CD4-positive, alpha-beta T cell treated with Interleukin-4 for 4 hours (primary cell): ENCODE measurements at places on chromosomes 7 and 10.

DNA sequence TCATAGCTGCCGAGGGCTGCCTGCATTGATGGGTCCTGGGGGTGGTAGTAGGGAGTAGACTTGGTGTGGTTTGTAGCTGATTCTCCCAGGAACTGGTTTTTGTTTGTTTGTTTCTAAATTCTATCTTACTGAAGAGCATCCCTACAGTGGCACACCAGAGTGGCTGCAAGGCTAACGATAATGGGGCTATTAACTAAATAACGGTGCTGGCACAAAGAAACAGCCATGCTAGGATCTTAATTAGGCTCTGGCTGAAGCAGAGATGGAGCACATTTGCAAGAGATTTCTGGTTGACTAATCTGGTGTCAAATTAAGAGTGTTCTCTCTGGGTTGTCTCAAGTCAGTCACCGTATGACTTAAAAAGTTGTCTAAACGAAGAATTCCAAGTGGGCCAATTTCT is 590.0 kb downstream of the NRG3 start:
- DNase-seq = no peak

GRCh38 chr7:12534046-12534445 is 36.5 kb upstream of the SCIN start:
- DNase-seq = no peak

DNA sequence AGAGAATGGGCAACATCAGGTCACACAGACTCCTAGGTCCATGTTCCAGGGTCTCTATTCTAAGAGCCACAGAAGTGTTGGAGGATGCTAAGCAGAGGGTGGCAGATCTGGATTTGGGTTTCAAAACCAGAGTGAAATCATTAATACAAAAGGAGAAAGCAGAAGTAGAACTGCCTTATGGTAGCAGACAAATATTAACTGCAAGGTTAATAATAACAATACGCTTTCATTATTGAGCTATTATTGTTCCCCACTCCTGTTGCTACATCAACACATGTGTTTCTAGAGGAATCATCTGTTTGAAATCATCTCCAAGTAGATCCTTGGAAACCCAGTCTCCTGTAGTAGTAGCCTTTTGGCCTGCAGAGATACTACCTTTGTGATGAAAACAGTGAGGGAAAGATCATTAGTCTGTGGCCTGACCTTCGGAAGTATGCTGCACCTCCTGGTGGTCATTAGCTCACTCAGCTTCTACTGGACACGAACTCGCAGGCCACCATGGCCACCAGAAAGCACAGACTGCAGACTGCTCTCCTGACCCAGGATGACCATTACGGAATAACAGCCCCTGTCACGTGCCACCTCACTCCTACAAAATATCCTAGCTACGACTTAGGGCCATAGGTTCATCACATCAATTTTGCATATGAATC is 84.6 kb downstream of the XPNPEP1 start:
- DNase-seq = no peak

GRCh38 chr10:25815999-25816768 is 117.8 kb upstream of the MYO3A start:
- no peak for DNase-seq

DNA sequence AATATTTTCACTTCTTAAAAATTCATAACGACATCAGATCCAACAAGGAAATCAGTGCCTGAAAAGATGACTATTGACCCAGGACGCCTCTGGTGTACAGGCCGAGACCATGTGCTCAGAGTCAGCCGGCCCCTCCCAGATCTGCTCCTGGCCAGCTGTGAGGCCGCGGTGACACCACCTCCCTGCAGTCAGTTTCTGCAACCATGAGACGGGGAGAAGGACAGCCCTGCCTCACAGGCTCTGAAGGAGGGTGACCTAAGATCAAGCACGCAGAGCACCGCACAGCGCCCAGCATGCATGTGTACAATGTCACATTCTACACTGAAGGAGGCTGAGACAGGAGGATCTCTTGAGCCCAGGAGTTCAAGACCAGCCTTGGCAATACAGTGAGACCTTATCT is 2.6 kb upstream of the GPER1 start:
- DNase-seq = no peak

DNA sequence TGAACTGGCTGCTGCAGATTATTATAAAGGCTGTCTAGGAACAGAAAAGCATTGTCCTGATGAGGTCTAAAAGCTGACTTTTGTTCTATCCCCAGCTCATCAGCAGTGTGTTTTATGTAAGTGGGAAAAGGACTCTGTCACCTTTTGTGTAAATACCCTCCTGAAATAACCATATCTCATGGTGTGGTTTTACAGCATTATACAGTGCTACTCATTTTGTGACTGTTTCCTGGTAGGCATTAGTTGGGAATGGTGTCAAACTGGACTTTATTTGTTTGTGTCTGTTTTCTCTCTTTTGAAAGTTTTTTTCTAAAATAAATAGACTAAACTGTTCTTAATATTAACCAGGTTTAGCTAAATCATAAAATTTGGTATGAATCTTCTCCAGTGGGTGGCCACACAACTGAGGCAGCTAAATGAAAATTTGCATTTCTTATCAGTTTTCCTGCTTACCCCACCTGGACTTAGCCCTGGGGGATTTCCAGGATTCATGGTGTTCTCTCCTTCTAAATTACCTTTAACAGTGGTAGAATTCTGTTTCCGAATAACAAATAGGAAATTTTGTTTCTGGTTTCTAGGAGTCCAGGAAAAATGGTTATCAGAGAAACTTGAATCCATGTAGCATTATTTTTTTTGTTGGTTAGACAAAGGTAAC is 140.9 kb downstream of the LHFPL3 start:
- no peak for DNase-seq

DNA sequence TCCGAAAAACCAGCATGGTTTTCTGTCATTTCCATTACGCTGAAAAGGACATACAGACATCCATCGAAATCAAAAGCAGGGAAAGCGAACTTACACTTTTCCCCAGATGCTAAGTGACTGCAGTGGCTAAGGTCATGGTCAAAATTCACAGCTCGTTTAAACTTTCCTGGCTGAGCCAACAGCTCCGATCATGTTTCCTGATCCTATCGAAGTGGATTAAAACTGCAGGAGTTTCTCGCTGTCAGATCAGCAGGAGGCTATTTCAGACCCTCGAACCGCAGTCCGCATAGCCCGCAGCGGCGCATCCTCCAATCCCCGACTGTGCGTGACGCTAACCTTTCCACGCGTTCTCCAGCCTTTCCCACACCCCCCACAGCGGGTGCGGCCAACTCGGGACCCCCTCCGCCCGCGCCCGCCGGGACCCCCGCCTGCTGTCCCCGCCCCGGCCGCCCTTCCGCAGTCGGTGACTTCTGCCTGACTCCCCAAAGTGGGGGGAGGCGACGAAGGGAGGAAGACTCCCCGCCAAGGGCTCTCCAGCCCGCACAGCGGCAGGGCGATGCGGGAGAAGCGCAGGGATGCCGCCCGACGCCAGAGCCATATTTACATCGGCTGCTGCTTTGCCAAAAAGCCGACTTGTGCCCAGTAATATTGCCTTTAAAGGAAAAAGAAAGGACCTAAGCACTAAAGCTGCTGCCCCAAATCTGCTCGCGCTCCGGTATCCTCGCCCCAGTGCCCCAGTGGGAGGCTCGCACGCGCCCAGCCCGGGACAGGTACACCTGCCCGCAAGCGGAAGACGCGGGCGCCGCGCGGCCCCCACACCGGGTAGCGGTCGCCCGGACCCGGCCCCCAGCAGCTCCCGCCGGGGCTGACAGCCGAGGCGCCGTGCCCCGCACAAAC is 1.2 kb downstream of the PIP4K2A start:
- DNase-seq = no peak

GRCh38 chr10:4195213-4195612 is 410.2 kb upstream of the KLF6 start:
- no peak for DNase-seq

GRCh38 chr7:124089621-124090020 is 56.8 kb upstream of the TMEM229A start:
- DNase-seq = no peak

- no peak for DNase-seq
Observed at GRCh38 chr10:72061491-72061890, 26.9 kb downstream of the SPOCK2 start.

DNA sequence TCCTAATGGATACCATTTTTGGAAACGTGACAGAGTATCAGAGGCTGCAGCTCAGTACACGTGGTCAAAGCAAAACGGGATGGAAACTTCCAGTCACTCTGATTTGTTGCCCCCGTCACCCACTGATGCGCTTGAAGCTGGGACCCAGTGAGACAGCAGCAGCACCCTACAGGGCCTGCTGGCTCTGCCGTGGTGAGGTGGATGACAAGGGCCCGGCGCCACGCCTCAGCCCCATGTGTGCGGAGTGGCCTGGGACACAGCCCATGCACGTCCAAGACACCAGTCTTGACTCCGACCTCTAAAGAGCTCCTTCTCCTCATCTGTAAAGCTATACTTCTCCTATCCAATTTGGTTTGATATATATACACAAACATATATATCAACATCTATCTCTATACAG is 39.0 kb downstream of the CLEC2L start:
- no peak for DNase-seq

DNA sequence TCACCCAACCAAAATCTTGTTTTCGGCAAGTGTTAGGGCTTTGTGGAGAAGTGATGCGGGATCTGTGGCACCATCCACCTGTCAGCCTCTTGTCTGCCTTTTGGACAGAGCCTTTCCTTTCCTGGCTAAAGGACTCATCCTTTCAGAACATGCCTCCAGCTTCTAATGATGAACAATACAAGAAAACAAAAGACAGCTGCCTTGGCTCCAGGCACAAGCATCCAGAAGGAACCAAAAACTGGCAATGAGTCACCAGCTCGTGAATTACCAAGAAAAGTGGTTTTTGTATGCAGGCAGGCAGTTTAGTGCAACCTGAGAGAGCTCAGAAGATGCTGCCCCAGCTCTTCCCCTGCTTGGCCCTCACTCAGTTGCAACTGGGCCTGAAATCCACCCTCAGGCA is 84.6 kb upstream of the NAMPT start:
- no peak for DNase-seq

GRCh38 chr10:78764436-78764835 is 304.3 kb upstream of the ZMIZ1 start:
- no peak for DNase-seq

DNA sequence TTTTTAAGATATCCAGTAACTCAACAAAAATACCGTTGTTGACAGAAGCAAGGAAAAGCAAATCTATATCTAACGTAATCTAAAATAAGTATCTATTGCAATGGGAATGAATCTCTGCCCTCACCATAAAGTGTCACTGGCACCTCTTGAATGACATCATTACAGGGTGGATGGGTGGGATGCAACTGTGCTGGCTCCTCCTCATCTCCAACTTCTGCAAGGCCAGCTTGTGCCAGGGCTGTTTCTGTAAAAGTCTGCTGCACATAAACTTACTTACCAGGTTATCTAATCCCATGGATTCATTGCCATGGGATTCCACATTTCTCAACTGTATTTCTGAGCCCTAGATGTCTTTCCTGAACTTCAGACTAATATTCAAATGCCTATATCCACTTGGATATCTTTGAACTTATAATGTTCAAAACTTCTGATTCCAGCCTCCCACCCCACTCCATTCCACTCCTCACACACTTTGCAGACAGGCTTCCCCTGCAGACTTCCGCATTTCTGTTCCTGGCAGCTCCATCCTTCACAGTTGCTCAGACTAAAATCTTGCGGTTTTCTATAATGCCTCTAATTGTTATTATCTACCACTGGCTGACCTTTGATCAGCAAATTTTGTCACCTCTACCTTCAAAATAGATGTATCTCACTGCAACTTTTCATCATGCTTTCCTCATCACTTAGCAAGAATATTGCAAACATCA is 10.7 kb downstream of the FGL2 start:
- DNase-seq = no peak

DNA sequence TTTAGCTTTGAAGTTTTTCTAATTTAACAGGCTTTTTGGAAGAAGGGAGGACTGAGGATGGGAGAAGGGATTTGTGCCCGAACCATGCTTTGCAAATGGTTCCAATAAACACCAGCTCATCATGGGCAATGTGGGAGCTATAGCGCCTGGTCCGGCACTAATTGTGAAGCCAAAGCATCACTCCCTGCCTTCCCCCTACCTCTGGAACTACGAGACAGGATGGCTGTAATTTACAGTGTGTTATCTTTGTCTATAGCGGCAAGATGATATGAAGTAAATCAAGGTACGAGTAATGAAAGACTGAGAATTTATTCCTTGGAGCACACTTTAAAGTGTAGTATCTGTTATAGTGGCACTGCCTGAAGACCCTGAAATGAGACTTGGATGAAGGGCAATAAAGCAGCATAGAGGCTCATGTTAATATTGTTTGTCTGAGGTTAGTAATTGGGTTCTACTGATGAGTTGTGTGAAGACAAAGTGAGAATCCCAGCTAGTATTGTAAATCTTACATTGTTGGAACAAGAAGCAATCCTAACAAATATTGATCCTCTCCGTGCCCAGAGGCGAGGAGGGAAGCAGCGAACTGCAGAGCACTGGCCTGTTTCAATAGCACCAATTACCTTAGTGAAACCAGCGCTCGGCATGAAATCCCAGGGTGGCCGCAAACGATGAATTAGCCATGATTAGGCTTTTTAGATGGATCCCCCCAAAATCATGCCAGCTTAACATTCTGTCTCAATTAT is 507.1 kb downstream of the LRMDA start:
- no peak for DNase-seq

- no peak for DNase-seq
Observed at GRCh38 chr10:120517881-120518484, 61.0 kb downstream of the PLPP4 start.

DNA sequence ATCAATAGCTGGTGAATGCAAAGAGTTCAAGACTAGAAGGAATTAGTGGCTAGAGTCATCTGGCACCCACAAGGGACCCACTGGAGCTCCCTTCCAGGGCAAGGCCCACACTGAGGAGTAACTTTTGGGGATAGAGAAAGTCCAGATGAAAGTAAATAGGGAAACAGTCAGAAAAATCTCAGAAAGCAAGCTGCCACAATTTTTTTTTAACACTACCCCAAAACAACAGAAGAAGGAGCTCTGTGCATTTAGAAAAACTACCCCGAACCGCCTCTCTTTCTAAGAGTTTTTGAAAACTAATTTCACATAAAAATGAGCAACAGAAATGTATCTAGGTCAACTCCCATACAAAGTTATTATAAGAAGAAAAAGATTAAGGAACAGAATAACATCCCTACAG is 42.2 kb downstream of the AOAH start:
- DNase-seq = no peak

DNA sequence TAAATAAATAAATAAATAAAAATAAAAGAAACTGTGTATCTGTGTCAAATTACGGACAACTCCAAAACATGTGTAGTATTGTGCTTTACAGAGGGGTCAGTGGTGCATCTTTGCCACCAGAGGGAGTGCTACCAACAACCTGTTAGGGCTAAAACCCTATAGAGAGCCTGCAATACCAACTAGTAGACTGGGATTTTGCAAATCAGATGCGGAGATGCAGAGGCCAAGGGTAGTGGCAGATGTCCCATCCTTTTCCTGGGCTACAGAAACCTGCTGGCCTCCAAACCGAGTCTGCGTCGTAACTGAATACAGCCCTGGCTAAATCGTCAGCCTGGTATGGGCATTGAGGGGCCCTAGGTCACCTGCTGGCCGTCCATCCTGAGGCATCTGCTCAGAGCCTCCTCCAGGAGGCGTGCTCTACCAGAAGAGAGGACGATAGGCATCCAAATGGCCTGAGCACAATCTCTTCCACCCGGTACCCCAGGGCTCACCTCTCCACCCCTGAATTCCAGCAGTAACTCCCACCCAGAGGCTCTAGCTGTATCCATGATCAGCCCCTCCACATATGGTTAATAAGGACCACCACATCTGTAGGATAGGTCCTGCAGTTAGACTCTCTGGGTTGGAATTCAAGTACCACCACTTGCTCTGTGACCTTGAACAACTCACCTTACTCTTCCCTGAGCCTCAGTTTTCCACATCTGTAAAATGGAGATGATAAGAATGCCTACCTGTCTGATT is 6.2 kb upstream of the RRP12 start:
- DNase-seq = peak; percentile 84
